WTC11 (cell line): ENCODE measurements at places on chromosomes 1 and 21. TPM values are rescaled to one million over a fixed set of nuclear protein-coding genes. Genes with fewer than 3 reads are reported as not detected.

- no peak overlapping the region for H3K27ac ChIP-seq
- H3K27me3 ChIP-seq, result no peaks in the 10 kb centered on the region
- H3K4me1 ChIP-seq, result peaks cover 37% of the 10 kb centered on the region
- H3K4me3 ChIP-seq, result peak overlapping the region; percentile 80
- no peak for DNase-seq
- no peaks in the 10 kb centered on the region for H3K36me3 ChIP-seq
Measured at GRCh38 chr1:51729824-51730301, 113.0 kb downstream of the OSBPL9 start.

GRCh38 chr1:44545961-44546360 is 128.3 kb downstream of the TMEM53 start:
- H3K4me1 ChIP-seq, result peaks cover 55% of the 10 kb centered on the region
- H3K4me3 ChIP-seq, result no peak overlapping the region
- no peak for DNase-seq
- H3K36me3 ChIP-seq, result peaks cover 3% of the 10 kb centered on the region; the same call in 1 of the 2 replicates
- H3K27me3 ChIP-seq, result peaks cover 21% of the 10 kb centered on the region
- no peak overlapping the region for H3K27ac ChIP-seq

DNA sequence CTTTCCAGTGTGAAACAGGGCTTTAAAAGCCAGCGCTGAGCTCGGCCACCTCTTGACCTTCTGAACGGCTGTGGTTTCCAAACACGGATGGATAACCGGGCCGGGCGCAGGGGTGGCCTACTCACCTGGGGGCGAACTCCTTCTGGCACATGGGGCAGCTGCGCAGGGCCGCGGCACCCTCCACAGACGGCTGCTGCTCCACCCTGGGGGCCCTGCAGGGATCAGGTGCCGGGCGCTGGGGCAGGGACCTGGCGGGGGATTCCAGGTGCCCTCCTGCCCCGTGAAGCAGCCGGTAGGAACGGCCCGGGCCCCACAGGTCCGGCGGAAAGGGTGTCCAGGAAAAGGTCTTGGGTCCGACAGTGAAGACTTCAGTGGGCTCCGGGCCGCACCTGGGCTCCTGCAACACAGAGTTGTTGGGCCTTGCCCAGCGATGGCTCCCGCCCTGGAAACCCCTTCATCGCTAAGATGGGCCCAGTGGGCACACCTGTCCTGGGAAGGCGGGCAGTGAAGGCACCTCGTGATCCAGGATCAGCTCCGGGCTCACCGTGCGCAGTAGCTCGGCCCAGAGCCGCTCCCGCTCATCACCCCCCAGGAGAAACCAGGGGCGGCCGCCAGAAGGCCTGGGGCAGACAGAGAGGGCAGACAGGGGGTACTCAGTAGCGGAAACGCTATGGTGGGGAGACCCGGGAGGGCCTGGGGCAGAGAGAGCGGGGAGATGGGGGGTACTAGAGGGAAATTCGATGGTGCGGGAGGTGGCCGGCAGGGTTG is 874 bp downstream of the FAAP20 start:
- H3K4me1 ChIP-seq, result peaks cover 11% of the 10 kb centered on the region
- no peak for DNase-seq

OR2C3 gene
- total RNA-seq, result not detected in 3 replicates

GRCh38 chr1:236853921-236854604 is 59.0 kb downstream of the MTR start:
- no peak overlapping the region for H3K27ac ChIP-seq
- H3K27me3 ChIP-seq, result no peaks in the 10 kb centered on the region
- H3K4me3 ChIP-seq, result no peak overlapping the region
- H3K4me1 ChIP-seq, result no peaks in the 10 kb centered on the region

GRCh38 chr1:211490038-211490678 is 1.8 kb downstream of the RD3 start:
- no peaks in the 10 kb centered on the region; the same call in 1 of the 2 replicates for H3K27me3 ChIP-seq
- no peak for DNase-seq
- H3K27ac ChIP-seq, result no peak overlapping the region
- no peak overlapping the region for H3K4me3 ChIP-seq
- peaks cover 6% of the 10 kb centered on the region for H3K4me1 ChIP-seq

- no peaks in the 10 kb centered on the region for H3K4me1 ChIP-seq
- no peak for DNase-seq
- H3K36me3 ChIP-seq, result no peaks in the 10 kb centered on the region
Measured at GRCh38 chr1:179287946-179288345, 5.7 kb upstream of the SOAT1 start.

DNA sequence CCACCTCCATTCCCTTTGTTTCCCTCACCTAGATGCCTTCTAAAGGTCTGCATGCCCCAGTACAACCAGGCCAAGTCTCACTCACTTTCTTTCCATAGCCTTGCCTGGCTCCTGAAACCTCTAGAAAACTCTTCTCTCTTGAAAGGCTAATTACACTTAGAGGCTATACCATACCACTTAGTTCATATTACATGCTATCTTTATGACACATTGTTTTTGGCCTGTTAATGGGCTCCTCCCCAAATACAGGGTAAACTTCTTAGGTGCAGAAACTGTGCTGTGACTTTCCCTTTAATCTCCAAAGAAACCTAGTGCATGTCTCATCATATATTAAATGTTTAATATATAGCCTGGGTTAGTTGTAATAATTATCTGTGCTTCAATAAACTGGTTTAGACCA is 56.6 kb upstream of the C1orf105 start:
- H3K36me3 ChIP-seq, result peaks cover 12% of the 10 kb centered on the region
- H3K4me1 ChIP-seq, result peaks cover 8% of the 10 kb centered on the region
- H3K27me3 ChIP-seq, result no peaks in the 10 kb centered on the region; the same call in 1 of the 2 replicates
- no peak for DNase-seq

DNA sequence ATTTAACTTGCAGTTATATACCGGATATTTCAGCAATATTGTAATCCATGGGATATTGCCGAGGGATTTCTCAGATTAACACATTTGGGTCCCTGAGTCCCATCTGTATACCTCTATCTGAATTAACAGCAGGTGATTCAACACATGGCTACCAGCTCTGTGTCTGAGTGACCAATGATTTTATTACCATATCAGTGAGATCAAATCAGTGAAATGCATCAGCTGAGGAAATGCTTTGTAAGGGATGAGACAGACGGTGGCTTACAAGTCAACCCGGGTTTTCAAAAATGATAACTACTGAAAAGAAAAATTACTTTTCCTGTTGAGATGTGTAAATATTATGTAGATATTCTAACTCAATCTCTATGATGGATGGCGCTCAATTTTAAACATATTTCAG is 504.1 kb upstream of the PKN2 start:
- no peak for DNase-seq
- no peak overlapping the region for H3K27ac ChIP-seq
- no peaks in the 10 kb centered on the region for H3K36me3 ChIP-seq
- no peak overlapping the region for H3K4me3 ChIP-seq

DNA sequence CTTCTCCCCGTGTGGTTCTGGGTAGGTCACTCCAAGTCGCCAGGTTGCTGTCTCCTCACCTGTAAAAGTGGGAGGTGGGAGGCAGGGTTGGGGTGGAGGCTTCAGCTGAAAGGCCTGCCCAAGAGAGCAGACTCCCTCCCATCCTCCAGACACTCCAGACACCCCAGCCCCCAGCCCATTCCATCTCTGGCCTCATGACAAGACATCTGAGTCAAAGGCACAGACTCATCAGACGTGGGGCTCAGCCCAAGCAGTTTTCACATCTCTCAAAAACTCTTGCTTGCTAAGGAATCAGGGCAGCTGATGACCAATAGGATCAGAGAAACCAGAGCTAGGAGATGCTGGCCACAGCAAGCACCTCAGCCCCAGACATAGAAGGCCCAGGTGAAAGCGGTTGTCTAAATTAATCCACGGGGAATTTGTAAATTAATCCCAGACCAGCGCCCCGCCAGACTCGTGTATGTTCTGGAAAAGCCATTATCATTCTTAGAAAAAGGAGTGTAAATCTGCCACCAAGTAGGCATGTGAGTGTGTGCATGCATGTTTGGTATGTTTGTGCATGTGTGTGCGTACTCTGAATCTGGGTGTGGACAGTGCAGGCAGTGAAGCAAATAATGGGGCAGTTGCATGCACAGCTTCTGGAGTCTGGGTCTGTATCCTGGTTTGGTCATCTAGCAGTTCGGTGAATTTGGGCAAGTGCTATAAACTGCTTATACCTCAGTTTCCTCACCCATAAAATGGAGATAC is 55.2 kb downstream of the KCND3 start:
- H3K27ac ChIP-seq, result no peak overlapping the region
- H3K4me1 ChIP-seq, result peaks cover 25% of the 10 kb centered on the region
- H3K4me3 ChIP-seq, result no peak overlapping the region
- H3K36me3 ChIP-seq, result no peaks in the 10 kb centered on the region

DNA sequence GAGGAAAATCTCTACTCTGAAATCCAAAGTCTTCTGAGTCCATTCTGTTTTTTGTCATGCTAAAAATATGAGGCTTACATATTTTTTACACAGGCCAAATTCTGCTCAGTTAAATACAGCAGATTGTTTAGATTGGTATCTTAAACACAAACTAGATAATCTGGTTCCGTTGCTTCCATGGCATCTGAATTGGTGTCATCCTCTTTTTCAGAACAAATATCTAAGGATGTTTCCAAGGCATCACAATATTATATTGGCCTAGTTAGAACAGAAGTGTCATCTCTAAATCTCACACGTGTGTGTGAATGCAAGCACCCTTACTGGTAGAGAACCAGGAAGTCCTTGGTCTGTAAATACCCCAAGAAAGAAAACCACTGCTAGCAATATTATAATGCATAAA is 151.2 kb downstream of the NRIP1 start:
- peaks cover 54% of the 10 kb centered on the region for H3K4me1 ChIP-seq
- DNase-seq, result no peak
- no peak overlapping the region for H3K27ac ChIP-seq
- no peaks in the 10 kb centered on the region for H3K36me3 ChIP-seq
- no peaks in the 10 kb centered on the region for H3K27me3 ChIP-seq

- no peaks in the 10 kb centered on the region for H3K36me3 ChIP-seq
- H3K4me1 ChIP-seq, result peaks cover under 1% of the 10 kb centered on the region; the same call in 1 of the 2 replicates
- H3K4me3 ChIP-seq, result no peak overlapping the region
- H3K27ac ChIP-seq, result no peak overlapping the region
Measured at GRCh38 chr1:13842497-13842896, 142.5 kb downstream of the PRDM2 start.

DNA sequence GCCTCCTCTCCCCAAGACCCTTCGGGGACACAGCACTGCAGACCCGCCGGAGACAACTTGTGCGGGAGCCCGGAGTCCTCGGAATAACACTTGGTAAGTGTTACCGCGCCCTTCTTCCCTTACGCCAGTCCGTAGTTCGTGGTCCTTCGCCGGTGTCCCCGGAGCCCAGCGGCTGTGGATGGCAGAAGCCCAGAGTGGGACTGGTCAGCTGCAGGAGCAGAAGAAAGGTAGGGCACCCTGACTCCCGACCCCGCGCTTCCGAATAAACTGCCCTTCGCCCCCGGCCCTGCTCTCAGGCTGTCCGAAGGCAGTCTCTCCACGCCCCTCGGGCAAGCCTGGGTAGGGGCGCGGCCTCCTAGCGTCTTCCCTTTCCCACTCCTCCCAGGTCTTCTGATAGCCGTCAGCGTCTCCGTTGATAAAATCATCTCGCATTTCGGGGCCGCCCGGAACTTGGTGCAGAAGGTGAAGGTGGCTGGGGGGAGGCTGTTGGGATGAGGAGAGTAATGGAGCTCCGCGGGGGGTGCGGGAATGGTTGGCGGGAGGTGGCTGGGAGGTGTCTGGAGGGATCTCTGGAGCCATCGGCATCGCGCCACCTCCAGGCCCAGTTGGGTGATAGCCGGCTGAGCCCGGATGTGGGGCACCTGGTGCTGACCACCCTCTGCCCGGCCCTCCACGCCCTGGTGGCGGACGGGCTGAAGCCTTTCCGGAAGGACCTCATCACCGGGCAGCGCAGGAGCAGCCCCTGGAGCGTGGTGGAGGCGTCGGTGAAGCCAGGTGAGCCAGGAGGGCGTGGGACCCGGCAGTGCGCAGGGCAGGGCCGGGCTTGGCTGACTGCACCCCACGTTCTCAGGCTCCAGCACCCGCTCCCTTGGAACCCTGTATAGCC is 4.3 kb downstream of the RUSC1 start:
- H3K27ac ChIP-seq, result peak overlapping the region; percentile 74; the same call in 1 of the 2 replicates
- H3K36me3 ChIP-seq, result peaks cover 12% of the 10 kb centered on the region
- peak overlapping the region; percentile 91 for H3K4me3 ChIP-seq
- peak; percentile 85 for DNase-seq
- peaks cover 33% of the 10 kb centered on the region for H3K4me1 ChIP-seq

DNA sequence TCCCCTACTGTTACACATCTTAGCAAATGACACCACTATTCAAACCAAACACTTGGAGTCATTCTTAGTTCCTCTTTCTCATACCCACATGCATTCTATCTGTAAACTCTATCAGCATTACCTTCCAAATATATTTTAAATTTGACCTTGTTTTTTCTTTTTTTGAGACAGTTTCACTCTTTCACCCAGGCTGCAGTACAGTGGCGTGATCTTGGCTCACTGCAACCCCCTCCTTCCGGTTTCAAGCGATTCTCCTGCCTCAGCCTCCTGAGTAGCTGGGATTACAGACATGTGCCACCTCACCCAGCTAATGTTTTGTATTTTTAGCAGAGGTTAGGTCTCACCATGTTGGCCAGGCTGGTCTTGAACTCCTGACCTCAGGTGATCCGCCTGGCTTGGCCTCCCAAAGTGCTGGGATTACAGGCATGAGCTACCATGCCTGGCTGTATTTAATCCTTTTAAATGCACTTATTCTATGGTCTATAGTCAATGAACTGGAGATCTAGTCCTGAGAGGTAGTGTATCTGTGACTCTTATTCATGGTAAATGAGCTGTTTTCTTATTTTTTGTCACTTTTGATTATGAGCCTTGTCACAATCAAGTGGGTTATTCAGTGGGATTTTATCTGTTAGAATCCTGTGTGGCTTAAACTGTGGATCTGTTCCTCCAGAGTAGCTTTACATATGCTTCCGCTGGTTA is 73.1 kb downstream of the GATAD2B start:
- no peak for DNase-seq
- H3K36me3 ChIP-seq, result peaks cover 4% of the 10 kb centered on the region
- no peaks in the 10 kb centered on the region for H3K4me1 ChIP-seq
- H3K27ac ChIP-seq, result 0 out of 2 replicates have a peak overlapping the region, but pooled peaks have one; percentile 9
- H3K4me3 ChIP-seq, result no peak overlapping the region

DNA sequence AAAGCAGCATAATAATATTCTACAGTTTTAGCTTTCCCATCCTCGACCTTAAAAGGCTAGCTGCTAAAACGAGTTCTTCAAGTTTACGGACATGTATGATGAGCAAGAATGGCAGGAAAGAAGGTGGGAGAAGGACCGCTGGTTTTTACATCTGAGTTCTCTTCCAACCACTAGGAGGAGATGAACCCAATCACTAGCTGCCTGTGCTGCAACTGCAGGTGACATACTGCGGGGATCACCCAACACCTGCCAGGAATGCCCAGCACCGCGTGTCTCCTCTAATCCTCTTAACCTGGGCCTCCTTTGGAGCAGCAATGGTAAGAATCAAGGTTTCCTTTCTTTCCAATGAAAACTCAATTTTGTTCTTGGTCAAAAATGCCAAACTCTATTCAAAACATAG is 23.5 kb downstream of the TOR3A start:
- DNase-seq, result peak; percentile 63
- H3K4me3 ChIP-seq, result no peak overlapping the region
- peaks cover 25% of the 10 kb centered on the region for H3K36me3 ChIP-seq
- H3K27ac ChIP-seq, result no peak overlapping the region
- H3K27me3 ChIP-seq, result no peaks in the 10 kb centered on the region

DNA sequence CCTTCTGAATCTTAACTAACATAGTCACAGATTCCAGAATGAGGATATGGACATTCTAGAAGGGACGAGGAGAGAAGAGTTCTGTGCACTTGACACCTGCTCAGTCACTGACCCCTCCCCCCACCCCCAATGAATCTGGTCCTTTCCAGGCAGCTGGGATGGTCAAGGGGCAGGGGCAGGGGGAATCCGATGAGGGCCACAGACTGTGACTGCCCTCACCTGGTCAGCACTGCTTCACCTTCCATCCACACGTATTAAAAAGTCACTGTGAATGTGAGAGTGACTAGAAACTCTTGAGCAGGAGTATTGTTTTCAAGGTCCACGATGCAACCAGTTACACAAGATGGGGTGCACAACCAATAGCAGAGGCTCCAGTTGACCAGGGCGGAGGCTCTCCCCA is 9.5 kb upstream of the PRAMEF12 start:
- peak; percentile 21 for DNase-seq
- no peak overlapping the region for H3K4me3 ChIP-seq
- H3K27me3 ChIP-seq, result no peaks in the 10 kb centered on the region; the same call in 1 of the 2 replicates
- peaks cover 10% of the 10 kb centered on the region for H3K4me1 ChIP-seq
